ENCODE measurements at places on chromosomes 11 and 22.

DNA sequence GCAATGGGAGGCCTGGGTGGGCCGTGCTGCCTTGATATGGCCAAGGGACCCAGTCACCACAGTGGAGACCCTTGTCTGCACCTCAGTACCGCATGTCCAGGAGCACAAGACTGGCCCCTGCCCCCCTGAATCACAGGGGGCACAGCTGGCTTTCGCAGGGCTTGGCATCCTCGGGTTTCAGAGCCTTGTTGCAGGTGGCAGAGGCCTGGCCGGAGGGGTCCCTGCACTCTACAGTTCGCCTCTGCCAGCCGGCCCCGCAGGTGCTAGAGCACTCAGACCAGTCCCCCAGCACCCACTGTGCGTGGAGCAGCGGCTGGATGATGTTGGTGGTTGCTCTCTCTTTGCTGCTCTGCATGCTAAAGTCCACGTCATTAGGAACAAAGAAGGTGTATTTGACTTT lies 23.0 kb downstream of the ADAMTS8 start:
- no peak for DNase-seq

DNA sequence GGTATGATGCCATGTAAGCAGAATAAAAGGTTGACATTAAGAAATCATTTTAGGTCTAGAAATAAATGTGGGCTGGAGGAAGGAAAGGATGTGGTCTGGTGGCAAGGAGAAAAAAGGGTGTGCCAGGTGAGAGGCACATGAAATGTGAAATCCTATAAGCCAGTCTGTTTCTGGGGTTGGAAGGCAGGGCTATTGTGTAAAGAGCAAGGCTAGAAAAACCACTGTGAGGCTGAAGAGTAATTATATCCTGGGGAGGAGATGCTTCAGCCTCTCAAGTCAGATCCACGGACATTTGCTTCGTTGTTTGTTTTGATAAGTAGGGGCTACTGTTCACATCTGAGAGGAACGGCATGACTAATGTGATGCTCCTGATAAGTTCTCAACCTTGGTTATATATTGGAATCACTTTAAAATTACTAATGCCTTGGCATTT lies 77.5 kb upstream of the CTSC start:
- DNase-seq, result peak; percentile 35

- DNase-seq, result no peak
These were observed 19.5 kb downstream of the MYBPC3 start for GRCh38 chr11:47332791-47333525.

GRCh38 chr22:44847380-44847779 lies 95.0 kb downstream of the ARHGAP8 start:
- DNase-seq, result no peak

DNA sequence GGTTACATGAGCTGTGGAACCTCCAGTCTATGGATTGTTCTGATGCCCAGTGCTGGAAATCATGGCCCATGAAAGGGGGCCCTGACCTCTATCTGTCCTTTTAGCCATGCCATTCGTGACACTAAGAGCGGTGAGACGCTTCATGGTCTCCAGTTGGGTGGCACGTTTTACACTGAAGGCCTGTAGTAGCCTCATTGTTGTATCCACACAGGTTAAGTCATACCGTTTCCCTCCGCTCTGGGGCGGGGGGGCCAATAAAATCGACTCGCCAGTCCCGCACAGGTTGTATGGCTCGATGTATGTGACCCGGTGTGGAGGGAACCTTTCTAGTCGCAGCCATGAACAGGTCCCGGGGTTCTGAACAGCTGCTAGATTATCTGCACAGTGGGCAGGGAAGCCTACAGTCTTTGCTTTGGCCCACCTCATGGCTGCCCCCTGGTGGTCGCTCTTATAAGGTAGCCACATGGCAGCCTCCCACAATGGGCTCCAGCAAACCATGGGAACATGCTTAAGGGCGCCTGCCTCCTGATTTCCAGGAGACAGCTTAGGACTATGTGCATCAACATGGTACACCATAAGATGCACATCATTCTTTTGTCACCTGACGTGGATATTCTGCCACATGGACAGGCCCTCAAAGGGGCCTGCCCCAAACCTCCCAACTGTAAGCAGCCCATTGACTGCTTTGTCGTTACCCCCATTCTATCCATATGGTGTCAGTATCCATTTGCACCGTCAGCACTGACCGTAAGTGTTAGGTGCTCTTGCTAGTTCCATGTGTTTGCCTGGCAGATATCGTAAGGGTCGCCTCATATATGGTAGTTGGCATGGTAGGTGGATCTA lies 19.7 kb upstream of the APOL3 start:
- DNase-seq, result peak; percentile 19

DNA sequence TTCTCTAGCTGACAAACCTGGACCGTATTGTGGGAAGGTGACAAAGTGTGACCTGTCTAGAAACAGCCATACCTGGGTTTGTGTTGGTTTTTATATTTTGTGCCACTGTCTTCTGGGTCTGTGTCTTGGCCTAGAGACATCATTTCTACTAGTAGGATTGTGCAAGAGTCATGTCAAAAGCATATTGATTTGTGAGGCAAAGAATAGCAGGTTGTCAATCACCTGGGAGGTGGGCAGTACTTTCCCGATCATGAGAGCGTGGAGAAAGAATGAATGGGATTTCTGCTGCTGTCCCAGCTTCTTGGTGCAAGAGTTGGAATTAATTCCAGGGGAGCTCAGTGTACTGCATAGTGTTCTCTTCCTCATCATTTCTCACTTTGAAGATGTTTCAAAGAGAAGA lies 5.0 kb upstream of the FERMT3 start:
- no peak for DNase-seq

- no peak for DNase-seq
These were observed 66.1 kb downstream of the MYO7A start for GRCh38 chr11:77193911-77194830.

GRCh38 chr11:87460279-87460678 lies 422.5 kb downstream of the TMEM135 start:
- no peak for DNase-seq

GRCh38 chr11:74927496-74927895 lies 21.4 kb downstream of the XRRA1 start:
- no peak for DNase-seq

GRCh38 chr11:18731949-18732821 lies 6.2 kb upstream of the IGSF22 start:
- peak; percentile 27 for DNase-seq

DNA sequence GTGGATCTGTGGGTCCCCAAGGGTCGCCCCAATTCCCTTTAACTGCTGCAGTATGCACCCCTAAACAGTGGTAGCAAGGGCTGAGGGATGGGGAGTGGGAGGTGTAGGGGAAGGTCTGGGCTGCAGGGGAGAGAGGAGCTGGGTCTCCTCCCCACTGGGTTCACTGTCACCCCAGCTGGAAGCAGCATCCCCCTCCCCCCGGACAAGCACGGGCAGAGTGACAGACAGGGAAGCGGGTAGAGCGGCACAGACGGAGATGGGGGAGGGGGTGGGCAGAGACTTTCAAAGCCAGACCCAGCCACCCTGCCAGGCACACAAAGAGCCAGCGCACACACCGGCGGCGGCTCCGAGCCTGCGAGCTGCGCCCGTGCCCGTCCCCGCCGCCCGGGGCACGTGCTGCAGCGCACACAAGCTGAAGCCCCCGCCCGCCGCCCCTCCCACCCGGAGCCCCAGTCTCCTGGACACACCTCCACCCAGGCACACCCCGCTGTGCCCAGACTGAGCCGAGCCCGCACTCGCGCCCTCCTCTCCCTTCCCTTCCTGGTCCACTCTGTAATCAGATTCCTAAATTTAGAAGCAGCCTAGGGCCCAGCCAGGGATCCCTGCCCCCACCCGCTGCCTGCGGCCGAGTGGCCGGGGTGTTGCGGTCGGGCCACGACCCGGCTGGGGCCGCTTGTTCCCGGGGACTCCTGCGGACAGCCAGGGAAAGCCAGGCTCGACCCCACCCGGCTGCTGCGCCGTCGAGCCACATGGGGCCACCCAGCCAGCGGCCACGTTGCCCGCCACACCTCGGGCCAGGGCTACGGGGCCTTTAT lies 935 bp upstream of the RCOR2 start:
- peak; percentile 74 for DNase-seq
